Iris pigment epithelial cell (primary cell): ENCODE measurements at places on chromosomes 6 and 20.

GRCh38 chr6:91480402-91480801, 893.5 kb upstream of the MAP3K7 start:
- DNase-seq, result no peak

DNA sequence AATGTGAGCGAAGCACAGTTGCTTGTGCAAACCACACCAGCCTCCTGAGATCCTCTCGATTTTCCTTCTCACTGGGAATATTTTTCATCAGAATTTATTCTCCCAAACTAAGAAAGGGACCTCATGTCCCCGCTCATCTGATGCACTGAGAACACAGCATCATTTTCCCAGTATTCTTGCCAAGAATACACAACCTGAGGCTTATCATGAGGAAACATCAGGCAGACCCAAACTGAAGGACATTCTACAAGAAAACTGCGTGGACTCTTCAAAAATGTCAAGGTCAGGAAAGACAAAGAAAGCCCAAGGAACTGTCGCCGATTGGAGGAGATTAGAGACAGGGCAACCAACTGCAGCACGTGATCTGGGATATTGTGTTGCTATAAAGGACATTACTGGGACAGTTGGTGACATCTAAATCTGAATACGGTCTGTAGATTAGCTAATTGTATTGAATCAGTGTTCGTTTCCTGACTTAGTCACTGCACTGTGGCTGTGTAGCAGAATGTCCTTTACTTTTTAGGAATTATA, 72.3 kb downstream of the SNX5 start:
- no peak for DNase-seq

DNA sequence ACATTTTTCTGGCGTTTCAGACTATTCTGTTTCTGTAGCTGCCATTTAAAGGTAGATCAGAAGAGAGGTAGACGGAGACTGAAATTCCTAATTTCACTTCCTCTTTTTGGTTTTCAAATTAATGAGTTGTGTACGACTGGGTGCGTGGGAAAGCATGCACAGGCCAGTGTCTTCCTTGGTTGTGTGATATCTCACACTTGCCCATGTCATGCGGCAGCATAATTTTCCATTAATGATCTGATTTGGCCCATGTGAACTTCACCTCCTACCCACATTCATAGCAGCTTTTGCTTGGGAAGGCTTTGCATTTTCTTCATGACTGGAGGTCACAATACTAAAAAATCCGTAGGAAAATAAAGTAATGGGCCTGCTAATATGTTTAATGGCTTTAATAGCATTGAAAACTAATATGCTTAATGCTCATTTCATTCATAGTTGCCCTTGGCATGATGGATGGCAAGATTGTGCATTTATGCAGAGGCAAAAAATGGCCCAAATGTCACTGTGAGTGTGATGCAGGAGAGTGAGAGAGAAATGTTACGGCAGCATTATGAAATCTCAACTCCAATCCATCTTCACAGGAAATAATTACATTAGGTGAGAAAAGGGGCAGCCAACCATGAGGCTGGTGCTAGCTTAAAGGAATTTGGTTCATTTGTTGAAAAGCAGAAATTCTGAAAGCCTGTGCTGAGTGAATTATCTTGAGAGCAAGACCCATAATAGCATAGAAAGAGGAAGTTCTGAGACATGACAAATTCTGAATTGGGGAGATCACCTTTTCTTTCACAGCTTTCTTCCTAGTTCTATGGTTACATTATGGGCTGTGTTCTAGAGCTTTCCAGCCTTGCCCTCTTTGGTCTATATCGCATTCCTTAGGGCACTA, 69.0 kb upstream of the UST start:
- no peak for DNase-seq

DNA sequence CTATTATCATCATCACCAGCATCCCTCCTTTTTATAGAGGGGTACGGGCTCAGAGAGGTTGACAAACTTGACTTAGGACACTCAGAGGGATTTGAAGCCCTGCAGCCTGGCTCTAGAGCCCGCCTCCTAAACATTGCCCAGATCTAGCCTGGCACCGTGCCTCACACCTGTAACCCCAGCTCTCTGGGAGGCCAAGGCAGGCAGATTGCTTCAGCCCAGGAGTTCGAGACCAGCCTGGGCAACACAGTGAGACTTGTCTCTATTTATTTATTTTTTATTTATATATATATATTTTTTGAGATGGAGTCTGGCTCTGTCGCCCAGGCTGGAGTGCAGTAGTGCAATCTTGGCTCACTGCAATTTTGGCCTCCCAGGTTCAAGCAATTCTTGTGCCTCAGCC, 6.3 kb upstream of the CSE1L start:
- no peak for DNase-seq

DNA sequence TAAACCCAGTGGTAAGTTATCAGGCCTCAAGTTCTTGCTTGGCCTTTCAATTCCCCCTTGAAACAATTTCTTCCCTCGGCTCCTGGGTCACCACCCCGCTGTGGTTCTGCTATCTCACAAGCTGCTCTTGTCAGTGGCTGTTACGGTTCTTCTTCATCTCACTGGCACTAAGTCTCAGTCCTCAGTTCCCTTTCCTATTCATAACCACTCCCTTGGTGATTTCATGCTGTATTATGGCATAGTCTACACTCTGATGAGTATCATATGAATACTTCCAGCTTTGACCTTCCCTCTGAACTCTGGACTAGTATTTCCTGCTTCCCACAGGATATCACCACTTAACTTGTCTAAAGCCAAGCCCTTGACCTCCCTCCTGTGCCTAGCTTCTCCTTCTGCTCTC, 7.9 kb downstream of the TAAR1 start:
- no peak for DNase-seq

GRCh38 chr6:116431964-116432595, 29.1 kb upstream of the CALHM6 start:
- no peak for DNase-seq

GRCh38 chr6:52746213-52746612, 17.1 kb downstream of the GSTA2 start:
- DNase-seq, result no peak

DNA sequence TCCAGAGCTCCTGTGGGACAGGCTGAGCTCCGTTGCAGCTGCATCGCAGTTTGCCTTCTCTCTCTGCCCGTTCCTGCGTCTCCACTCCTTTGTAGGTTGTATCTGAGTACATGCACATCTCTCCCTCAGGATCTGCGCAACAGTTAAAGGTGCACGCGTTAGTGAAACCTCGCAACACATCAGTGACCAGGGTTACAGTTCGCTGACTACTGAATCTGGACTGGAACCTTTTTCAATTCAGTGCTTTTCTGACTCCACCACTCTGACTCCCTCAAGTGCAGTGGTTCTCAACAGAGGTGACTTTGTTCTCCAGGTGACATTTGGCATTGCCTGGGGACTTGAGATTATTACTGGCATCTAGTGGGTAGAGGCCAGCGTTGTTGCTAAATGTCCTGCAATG, 44.0 kb downstream of the UST start:
- DNase-seq, result no peak
